Fibroblast of skin of right biceps (primary cell): ENCODE measurements at places on chromosomes 12 and 14.

GRCh38 chr12:88951860-88952561, 371.7 kb upstream of the KITLG start:
- DNase-seq, result no peak

GRCh38 chr14:66015071-66015780, 470.9 kb upstream of the CCDC196 start:
- DNase-seq, result no peak

DNA sequence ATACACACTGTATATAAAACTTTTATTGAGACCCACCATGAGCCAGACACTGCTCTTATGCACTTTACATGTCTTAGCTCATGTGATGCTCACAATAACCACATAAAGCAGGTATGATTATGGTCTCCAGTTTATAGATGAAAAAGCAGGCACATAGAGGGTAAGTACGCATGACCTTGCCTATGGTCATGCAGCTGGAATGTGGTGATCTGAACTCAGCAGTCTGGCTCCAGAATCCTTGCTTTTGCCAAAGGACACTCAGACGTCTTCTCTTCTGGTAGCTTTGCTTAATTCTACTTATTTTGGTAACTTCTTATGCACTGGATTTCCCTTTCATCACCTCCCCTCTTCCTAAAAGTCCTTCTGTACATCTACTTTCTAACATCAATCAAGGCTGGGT, 103.3 kb upstream of the CRY1 start:
- peak; percentile 5 for DNase-seq

- DNase-seq, result no peak
These were observed 556.5 kb downstream of the LRFN5 start for GRCh38 chr14:42163136-42163535.

DNA sequence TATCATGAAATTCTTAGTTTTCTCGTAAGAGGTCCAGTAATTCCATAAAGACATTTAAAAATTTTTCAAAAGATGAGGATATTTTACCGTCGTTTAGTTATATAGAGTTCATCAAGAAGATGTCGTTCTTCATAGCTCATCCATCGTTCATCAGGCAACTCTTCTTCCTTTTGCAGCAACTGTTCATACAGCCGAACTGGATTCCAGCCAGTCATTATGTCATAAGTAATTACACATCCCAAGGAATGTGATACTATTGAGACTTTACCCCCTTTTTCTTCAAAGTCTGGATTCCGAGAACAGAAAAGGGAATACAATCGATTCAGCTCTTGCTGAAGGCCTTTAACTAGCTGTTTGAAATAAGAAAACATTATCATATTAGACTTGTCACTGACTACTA, 90.3 kb downstream of the DDHD1 start:
- peak; percentile 67 for DNase-seq

DNA sequence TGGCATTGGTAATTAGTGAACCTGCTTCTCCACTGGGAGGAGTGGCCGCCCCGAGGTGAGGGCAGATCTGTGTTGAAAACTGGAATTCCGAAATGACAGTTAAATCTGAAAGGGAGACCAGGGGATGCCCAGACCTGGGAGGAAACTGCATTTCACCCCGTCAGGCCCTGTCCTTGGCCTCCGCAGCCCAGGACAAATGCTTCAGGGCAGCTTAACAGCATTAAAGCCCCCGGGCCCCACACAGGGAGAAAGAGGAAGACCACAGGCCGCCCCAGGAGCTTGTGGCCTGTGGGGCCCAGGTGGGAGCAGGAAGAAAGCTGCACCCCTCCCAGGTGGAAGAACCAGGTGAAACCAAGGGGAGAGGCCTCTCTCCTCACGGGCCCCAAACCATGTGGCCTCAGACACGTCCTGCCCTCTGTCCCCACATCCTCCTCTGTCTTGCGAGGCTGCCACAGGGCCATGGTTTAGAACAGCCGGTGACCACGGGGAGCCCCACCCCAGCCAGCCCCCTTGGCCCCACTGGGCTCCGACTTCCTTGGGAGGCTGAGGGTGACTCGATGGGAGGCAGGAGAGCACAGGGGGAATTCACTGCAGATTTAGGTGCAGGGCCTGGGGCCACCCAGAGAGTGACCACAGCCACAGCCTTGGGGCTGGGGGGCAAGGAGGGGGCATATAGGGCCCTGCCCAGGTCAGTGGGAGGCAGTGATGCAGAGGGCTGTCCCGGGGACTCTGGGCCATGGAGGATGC, 265.4 kb downstream of the ADGRD1 start:
- no peak for DNase-seq

GRCh38 chr12:120573560-120573959, 7.6 kb downstream of the POP5 start:
- DNase-seq, result no peak

GRCh38 chr14:44970907-44971306, 8.9 kb downstream of the TOGARAM1 start:
- no peak for DNase-seq

- no peak for DNase-seq
These were observed 50.4 kb downstream of the PITPNM2 start for GRCh38 chr12:123100450-123100849.

GRCh38 chr14:101498526-101498860, 62.8 kb upstream of the DIO3 start:
- DNase-seq, result no peak
